ENCODE measurements at places on chromosomes 5 and 9.

DNA sequence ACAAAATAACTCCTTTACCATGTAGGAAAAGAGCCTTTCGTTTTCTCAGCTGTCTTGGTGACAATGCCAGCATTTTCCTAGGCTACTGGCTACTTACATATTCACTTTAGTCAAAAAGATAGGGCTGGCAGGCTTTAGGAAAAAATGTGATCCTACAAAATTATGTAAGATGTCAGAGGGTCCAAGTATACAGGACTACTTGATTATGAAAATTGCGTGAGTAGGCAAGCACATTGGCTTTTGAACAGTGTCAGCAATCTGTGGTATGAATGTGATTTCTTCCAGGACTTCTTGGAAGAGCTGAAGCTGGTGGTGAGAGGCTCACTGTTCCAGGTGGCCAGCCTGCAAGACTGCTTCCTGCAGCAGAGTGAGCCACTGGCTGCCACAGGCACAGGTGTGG lies 22.8 kb downstream of the THBS4 start:
- DNase-seq = no peak

DNA sequence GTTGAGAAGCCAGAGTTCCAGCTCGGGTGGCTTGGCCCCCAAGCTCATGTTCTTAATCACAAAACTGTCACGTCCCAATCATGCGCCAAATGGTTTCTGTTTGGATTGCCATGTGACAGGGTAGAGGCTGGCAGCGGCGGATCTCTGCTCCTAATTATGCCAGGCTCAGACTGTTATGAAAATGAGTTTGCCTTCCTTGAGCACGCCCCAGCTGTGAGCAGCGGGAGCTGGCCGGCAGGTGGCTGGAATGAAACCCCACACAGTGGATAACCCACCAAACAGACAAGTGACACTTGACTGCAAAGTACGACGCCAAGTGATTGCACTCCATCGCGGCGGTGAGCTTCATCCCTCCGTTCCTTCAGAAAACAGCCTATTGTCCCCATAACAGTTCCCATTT lies 75.4 kb downstream of the CFAP77 start:
- no peak for DNase-seq

GRCh38 chr5:137669811-137670210 lies 66.1 kb downstream of the KLHL3 start:
- DNase-seq = no peak

- DNase-seq = no peak
Measured at GRCh38 chr9:137688725-137689124, 69.9 kb downstream of the EHMT1 start.

- DNase-seq = no peak
Measured at GRCh38 chr9:76876098-76876497, 29.8 kb downstream of the PRUNE2 start.

GRCh38 chr9:133681658-133682306 lies 45.6 kb downstream of the DBH start:
- DNase-seq = no peak

DNA sequence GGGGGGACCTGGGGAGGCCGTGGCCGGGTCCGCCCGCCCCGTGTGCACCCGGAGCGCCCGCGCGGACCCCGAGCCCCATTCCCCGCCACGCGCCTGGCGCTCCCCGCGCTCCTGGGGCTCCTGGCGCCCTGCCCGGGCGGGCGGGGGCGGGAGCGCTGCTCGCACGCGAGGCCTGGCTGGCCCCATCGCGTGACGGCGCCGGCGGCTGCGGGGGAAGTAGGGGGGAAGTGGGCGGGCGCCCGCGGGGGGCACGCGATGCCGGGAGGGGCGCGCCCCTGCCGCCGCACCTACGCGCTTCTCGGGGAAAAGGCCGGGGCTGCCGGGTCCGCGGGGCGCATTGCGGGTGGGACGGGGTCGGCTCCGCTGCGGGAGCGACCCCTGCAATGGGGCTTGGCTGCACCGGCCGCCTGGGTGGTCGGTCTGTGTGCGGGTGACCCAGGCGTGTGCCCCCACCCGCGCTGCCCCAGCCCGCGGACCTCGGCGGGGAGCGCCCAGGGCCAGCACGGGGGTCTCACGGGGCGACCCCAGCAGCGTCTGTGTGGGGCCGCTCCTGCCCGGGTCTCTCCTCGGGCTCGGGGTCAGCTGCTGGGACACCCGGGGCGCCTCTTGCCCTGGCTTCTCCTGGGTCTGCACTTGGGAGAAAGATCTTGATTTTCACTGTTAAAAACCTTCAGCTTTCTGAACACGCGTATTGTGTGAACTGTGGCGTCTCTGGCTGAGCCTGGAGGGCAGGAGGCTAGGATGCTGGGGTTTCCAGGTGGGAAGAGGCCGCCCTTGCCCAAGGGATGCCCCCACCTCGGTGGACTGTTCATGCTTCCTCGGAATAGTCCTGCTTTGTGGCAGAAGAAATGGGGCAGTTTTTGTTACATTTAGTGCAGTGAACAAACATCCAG lies 52.4 kb downstream of the AHRR start:
- peak; percentile 25 for DNase-seq

Data from NCI-H1048 (cell line).